Astrocyte of the hippocampus (primary cell): ENCODE measurements at places on chromosomes 2 and 18.
A peak's percentile ranks its signal among the peaks of the same experiment; 100 is the strongest.

GRCh38 chr18:46418663-46419260 lies 238.3 kb downstream of the LOXHD1 start:
- DNase-seq, result no peak

GRCh38 chr2:134140251-134140661 lies 113.6 kb upstream of the MGAT5 start:
- DNase-seq, result peak; percentile 15

DNA sequence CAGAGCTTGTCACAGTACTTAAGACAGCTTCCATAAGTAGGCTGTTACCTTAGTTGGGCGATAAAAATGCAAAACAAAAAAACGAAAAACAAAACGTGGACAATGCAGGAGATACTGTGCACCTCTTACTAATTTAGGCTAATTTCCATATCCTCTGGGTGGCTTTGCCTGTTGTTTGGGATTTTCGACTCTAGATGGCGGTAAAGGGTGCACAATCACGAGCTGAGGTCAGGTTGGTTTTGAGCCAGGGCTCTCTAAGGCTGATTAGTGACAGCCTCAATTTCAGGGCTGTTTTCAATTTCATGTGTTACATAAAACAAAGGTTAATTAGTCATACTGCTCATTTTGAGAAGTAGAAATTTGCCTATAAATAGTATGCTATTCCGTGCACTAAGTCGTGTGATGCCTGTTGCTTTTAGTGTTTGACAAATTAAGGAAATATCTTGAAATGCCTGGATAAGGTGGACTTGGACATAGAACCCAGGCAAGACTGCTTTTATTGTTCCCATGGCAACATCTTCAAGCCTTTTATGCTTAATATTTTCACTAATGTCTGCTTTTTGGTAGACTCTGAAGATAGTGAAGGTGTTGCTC lies 493.1 kb downstream of the SOCS6 start:
- DNase-seq, result peak; percentile 75

DNA sequence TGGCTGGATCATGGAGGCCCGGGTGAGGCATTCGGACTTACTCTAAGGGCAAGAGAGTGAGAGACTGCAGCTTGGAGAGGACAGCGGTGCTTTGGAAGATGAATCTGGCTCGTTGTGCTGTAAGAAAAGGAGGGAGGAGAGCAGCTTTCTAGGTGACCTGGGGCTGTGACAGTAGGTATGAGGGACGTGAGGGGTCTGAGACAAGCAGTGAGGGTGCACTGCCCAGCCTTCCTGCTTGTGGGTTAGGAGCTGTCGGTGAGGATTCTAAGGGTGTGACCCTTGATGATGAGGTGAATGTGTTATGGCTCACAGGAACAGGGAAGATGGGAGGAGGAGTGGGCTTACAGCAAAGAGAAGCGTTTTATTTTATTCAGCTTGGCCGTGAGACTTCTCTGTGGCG lies 27.1 kb upstream of the RHOB start:
- DNase-seq, result no peak

GRCh38 chr18:63071701-63072141 lies 247.8 kb downstream of the BCL2 start:
- no peak for DNase-seq

- peak; percentile 36 for DNase-seq
Observed at GRCh38 chr2:100820523-100821254, 750 bp downstream of the NPAS2 start.

DNA sequence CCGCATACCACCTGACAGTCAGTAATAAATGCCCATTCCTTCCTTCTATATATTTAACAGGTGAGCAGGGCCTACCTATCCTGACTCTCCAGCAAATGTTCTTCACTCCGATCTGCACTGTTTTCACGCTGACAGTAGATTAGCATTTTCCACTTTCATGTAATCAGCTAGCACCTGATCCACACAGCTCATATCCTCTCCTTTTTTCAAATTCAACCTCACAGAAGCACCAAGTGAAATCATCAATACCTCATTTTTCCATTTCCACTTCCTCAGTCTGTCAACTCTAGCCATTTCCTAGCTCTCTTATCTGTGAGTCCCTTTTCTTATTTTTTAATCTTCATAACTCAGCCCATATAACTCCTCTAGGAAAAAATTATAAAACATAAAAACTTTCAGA lies 402.8 kb downstream of the ZEB2 start:
- no peak for DNase-seq

DNA sequence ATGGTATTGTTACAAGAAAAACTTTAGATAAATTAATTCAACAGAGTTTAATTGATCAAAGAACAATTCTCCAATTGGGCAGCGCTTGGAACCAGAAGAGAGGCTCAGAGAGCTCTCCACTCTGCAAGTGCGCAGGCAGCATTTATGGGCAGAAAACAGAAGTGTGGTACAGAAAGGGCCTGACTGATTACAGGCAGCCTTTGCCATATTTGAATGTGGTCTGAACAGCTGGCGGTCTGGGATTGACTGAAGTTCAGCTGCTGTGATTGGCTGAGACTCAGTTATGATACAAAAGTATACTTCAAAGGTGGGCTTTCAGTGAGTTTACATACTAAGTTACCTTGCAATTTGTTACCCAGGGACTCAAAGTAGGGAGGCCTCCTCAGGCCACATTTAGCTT lies 301.3 kb upstream of the ID2 start:
- DNase-seq, result no peak

- no peak for DNase-seq
Observed at GRCh38 chr2:27351802-27352598, 4.6 kb downstream of the GTF3C2 start.

- DNase-seq, result peak; percentile 7
Observed at GRCh38 chr2:56369316-56369715, 185.5 kb downstream of the CCDC85A start.

GRCh38 chr2:197599285-197599965 lies 76.0 kb downstream of the RFTN2 start:
- peak; percentile 17 for DNase-seq

- peak; percentile 81 for DNase-seq
Observed at GRCh38 chr2:72859831-72860262, 27.4 kb upstream of the SPR start.

DNA sequence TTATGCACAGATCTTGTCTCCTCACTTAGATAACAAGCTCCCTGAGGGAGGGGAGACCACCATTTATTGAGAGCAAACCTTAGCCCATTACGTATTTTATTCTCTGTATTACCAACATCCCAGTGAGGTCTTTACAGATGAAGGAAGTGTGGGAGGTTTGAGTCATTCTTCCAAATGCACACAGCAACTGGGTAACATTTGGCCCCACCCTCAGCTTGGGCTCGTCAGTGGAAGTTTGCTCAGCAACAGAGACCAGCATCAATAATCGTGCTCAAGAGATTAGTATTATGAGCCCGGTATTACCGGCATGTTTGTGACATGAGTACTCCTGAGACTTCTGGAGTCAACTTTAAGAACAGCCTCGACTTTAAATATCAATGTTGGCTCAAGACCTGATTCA lies 168.6 kb downstream of the ETAA1 start:
- peak; percentile 40 for DNase-seq

DNA sequence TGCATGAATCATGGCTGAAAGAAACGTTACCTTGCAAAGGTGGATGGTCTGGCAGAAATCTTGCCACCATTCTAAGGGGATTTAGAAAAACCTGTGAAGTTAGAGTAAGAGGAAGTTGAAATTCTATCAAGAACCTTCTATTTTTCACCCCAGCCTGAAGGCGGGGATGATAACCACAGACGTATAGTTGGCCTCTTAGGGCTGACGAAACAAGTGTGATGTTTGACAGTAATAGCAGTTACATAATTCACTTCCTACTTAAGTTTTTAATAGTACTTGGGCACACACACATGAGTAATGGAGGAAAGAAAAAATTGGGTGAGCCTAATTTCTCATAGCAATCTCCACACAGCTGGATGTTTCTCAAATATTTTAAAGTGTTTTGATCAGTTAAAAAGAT lies 336.6 kb upstream of the SALL3 start:
- no peak for DNase-seq

- DNase-seq, result no peak
Observed at GRCh38 chr2:113376913-113377445, 60.5 kb upstream of the ZNG1B start.

DNA sequence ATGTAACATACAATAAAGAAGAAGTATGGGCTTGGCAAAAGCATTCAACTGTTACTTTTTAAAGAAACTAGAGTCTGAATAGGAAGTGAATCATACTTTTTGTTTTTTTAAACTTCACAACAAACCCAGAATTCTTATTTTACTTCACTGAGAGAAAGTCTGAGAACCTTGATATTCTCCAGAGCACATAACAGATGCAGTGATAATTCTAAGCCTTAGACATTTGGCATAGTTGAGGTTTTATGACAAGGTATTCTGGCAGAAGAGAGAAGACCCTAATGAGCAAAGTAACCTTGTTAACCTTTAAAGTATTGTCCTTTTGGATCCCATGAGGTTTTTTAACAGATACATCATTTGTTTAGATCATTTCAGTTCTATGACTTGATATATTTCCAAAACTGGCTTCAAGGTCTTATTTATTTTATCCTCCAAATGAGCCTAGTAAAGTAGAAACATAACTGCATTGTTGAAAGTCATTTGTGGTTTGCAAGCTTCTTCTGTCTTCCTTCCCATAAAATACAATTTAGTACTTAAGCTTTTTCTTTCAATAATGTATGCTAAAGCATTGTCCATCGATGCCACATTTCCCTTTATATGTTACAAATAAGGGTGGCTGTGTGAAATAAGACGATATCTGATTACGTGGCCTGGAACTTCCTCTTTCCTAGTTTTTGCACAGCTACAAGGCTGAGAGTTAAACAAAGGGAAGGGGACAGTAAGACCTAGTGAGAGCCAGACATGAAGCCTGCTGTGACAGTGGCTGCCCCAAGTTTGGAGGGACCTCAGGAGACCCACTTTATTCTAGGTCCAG lies 86.1 kb upstream of the ITPRID2 start:
- DNase-seq, result peak; percentile 53

GRCh38 chr18:61893309-61893970 lies 633 bp upstream of the RNF152 start:
- peak; percentile 84 for DNase-seq

- DNase-seq, result peak; percentile 75
Observed at GRCh38 chr2:40204268-40204667, 247.6 kb downstream of the SLC8A1 start.

DNA sequence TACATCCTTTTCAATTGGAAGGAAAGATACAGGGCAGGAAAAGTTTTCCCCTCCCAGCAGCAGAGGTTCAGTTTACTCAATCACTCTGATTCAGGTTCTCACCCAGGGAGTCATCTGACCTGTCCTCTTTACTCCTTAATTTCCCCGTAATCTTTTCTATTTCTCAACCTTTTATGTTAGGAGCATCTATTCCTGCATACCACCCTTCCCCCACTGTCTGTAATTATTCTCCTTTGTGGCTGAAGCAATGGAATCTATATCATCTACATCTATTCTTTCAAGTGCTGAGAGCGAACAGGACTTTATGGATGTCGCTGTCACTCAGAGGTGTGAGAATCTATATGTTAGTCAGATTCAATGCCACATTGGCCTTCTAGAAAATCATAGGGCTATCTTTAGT lies 175.2 kb downstream of the NOL4 start:
- no peak for DNase-seq

- no peak for DNase-seq
Observed at GRCh38 chr2:207475546-207475945, 54.2 kb upstream of the CREB1 start.

DNA sequence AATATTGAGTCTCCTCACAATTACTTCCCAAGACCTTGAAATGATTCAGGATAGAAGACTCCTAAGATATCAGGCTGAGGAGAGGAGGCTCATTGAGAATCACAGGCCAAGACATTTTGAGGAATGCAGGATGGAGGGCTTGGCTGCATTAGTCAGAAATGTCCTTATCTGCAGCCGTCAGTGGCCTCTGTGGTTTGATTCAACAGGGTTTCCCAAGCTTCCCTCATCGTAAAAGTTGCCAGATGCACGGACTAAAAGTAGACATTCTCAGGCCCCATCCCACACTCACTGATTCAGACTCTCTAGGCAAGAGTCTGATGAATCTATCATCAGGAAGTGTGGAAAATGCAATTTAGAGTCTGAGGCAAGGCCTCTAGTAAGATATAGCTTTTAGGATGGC lies 34.0 kb upstream of the TMEM178A start:
- DNase-seq, result peak; percentile 93

DNA sequence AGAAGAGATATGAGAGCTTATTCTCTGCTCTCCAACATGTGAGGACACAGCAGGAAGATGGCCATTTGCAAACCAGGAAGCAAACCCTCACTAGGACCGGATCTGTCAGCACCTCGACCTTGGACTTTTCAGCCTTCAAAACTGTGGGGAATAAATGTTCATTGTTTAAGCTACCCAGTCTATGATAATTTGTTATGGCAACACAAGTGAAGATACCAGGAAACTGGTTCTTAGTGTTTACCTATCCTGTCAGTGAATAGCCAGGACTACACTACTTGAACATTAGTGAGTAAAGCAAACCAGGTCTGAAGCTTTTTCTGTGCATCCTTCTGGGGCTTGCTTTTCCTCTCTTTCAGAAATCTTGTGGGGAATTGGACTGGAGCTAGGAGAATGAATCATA lies 44.4 kb upstream of the BARD1 start:
- no peak for DNase-seq

DNA sequence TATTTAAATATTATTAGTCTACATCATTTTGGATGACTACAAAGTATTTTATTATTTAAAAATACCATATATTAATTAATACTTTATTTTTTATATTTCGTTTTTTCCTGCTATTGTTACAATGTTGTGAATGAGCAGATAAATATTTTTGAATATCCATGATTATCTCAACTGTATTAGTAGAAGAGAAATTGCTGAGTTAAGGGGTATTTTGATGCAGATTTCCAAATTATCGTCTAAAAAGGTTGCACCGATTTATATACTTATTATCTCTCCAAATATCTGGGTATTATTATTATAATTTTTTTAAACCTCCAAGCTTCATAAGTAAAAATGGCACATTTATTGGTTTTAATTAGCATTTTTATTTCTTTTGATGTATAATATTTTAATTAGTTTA lies 8.9 kb upstream of the IL1RL1 start:
- DNase-seq, result no peak

GRCh38 chr18:55413474-55413873 lies 174.5 kb downstream of the TCF4 start:
- no peak for DNase-seq

- DNase-seq, result peak; percentile 53
Observed at GRCh38 chr2:120656273-120656950, 79.3 kb upstream of the GLI2 start.

- peak; percentile 61 for DNase-seq
Observed at GRCh38 chr18:3248658-3249359, 1.2 kb downstream of the MYL12A start.

DNA sequence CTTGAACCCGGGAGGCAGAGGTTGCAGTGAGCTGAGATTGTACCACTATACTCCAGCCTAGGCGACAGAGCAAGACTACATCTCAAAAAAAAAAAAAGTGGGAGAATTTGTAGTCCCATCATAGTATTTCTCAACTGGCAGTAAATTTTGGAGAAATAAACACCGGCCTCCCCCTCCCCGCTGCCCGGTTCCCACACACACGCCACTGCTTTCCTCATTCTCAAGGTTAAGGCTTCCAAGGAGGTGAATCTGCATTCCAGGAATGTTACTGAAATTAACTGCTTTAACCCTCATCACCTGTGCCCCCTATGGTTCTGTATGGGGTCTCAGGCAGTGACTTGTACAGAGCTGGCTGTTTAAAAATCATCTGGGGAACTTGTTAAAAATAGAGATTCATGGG lies 49.9 kb downstream of the MRPL35 start:
- DNase-seq, result no peak

- DNase-seq, result no peak
Observed at GRCh38 chr18:52826994-52827393, 487.0 kb downstream of the DCC start.
